ENCODE measurements at places on chromosomes 6 and 20. TPM values are rescaled to one million over a fixed set of nuclear protein-coding genes. Genes with fewer than 3 reads are reported as not detected.

The UQCC2 gene
- total RNA-seq = 70.7 TPM

DNA sequence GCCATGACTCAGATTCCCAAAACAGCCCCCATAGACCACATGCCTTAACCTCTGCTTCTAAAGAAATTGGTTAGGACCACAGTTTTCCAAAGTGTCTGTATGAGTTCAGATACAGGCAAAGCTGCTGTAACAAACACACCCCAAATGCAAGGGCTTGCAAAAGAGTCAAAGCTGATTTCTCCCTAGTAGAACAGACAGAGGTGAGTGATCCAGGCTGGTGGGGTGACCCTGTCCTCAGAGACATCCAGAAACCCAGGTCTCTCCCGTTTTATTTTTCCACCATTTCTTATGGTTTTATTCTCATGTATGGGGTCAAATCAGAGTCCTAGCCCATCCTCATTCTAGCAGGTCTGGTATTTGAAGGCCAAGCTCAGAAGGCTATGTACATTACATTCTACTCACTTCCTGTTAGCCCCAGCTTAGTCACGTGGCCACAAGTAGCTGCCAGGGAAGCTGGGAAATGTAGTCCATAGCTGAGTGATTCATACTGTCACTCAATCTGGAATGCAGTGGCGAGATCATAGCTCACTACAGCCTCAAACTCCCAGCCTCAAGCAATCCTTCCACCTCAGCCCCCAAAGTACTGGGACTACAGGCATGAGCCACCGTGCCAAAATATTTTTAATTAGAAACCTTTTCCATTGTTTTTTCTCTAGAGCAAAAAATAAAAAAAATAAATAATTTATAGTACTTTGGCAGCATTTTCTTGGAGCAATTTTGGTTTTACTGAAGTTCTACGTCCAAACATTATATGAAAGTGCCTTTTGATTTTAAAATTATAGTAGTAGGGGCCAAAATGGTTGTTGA lies 175.2 kb downstream of the ZMYND8 start:
- no peak overlapping the region for H3K27ac ChIP-seq
- H3K4me3 ChIP-seq = no peak overlapping the region
- H3K36me3 ChIP-seq = no peaks in the 10 kb centered on the region
- peak; percentile 24 for DNase-seq
- peaks cover 8% of the 10 kb centered on the region for H3K4me1 ChIP-seq
- no peaks in the 10 kb centered on the region for H3K27me3 ChIP-seq

- no peak overlapping the region for H3K27ac ChIP-seq
- H3K4me3 ChIP-seq = no peak overlapping the region
- H3K27me3 ChIP-seq = peaks cover 91% of the 10 kb centered on the region
- peaks cover 25% of the 10 kb centered on the region for H3K4me1 ChIP-seq
Observed at GRCh38 chr6:30447237-30447636, 42.1 kb upstream of the HLA-E start.

DNA sequence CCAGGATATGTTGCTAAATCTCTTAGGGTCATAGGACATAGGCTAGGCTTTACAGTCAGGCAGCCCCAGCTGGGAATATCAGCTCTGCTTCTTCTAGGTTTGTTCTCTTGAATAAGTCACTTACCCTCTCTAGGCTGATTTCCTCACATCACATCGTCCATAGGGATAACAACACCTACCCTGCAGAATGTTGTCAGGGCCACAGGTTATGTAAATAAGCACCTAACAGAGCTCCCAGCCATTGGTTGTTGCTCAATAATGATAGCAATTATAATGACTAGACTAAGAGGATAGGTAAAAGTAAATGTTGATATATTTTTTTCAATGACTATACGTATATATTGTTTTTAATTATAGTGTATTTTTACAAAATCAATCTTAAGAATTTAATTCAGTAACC lies 135.0 kb downstream of the HIVEP2 start:
- H3K4me1 ChIP-seq = peaks cover 30% of the 10 kb centered on the region
- H3K36me3 ChIP-seq = peaks cover 53% of the 10 kb centered on the region
- no peaks in the 10 kb centered on the region for H3K27me3 ChIP-seq
- H3K27ac ChIP-seq = no peak overlapping the region

- no peak overlapping the region for H3K27ac ChIP-seq
- no peaks in the 10 kb centered on the region for H3K27me3 ChIP-seq
- no peaks in the 10 kb centered on the region for H3K4me1 ChIP-seq
- DNase-seq = no peak
- no peaks in the 10 kb centered on the region for H3K36me3 ChIP-seq
- H3K4me3 ChIP-seq = no peak overlapping the region
Observed at GRCh38 chr6:98024359-98024758, 741.3 kb upstream of the MMS22L start.

DNA sequence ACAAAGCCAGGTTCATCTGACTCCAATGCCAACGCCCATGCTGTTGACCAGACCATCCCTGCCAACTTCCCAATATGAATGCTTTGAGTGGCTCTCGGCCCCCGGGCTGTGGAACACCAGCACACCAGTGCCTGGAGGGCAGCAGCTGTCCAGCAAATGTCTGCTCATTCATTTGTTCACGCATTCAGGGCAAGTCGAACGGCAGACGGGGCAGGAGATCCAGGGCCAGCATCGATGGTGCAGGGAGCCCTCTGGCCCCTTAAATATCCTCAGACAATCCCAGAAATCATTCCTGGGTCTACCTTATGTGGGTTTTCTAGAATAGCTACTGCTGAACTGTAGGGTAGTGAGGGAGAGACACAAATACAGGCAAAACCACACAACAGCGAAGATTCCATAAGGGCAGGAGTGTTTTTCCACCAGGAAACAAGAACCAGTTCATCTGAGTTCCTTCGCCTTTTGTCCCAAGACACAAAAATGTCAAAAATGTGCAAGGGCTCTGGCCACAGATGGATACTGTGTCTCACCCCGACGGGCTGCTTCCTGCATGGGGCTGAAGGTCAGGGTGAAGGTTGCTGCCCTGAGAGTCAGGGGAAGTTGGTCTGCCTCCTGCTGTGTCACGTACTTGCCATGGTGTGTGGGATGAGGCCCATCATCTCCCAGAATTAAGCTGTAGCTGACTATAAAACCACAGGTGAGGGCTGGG lies 15.5 kb downstream of the RIPOR3 start:
- no peak overlapping the region for H3K27ac ChIP-seq
- no peaks in the 10 kb centered on the region for H3K4me1 ChIP-seq
- DNase-seq = no peak
- H3K27me3 ChIP-seq = peaks cover 2% of the 10 kb centered on the region
- no peaks in the 10 kb centered on the region for H3K36me3 ChIP-seq
- H3K4me3 ChIP-seq = no peak overlapping the region

DNA sequence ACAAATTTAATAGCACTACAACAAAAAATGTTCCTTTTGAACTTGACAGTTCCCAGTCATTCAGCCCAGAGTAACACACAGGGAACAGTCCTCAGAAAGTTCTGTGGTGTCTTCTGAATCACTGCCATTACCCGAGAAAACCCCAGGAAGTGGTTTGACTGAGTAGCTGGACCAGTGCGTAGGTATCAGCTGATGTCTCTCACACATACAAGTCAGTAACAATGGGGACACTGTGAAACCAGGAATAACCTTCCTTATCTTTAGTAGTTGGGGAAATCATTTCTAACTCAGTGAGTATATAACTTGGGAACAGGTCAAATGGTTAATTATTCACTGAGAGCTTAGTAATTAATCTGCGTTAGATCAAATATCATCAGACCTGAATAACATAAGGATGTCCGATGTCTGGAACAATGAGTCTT lies 73.1 kb downstream of the HIVEP2 start:
- H3K4me1 ChIP-seq = peaks cover 76% of the 10 kb centered on the region
- DNase-seq = peak; percentile 69
- peak overlapping the region; percentile 56 for H3K27ac ChIP-seq
- no peaks in the 10 kb centered on the region for H3K27me3 ChIP-seq
- H3K4me3 ChIP-seq = peak overlapping the region; percentile 11

- H3K36me3 ChIP-seq = no peaks in the 10 kb centered on the region
- no peak overlapping the region for H3K27ac ChIP-seq
- DNase-seq = no peak
- no peaks in the 10 kb centered on the region for H3K4me1 ChIP-seq
- no peak overlapping the region for H3K4me3 ChIP-seq
Observed at GRCh38 chr20:58590679-58591473, 60.2 kb upstream of the STX16 start.

DNA sequence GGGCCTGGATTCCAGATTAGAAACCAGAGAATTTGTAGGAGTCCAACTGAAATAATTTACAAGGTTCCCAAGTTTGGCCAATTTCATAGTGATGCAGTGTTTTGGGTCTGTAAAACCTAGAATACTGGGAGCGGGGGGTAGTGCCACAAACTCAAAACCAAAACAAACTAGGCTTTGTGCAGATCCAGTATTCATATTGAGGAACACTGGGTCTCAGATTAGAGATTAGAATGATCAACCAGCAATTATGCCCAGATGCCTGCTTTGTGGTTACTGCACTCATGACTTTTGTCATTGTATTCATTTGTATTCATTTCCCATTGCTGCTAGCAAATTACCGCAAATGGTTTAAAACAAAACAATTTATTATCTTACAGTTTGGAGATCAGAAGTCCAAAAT lies 3.2 kb upstream of the NDUFAF4 start:
- no peak overlapping the region for H3K4me3 ChIP-seq
- H3K4me1 ChIP-seq = peaks cover 25% of the 10 kb centered on the region
- DNase-seq = no peak
- H3K27ac ChIP-seq = no peak overlapping the region
- peaks cover 3% of the 10 kb centered on the region for H3K36me3 ChIP-seq
- peaks cover 4% of the 10 kb centered on the region for H3K27me3 ChIP-seq

DNA sequence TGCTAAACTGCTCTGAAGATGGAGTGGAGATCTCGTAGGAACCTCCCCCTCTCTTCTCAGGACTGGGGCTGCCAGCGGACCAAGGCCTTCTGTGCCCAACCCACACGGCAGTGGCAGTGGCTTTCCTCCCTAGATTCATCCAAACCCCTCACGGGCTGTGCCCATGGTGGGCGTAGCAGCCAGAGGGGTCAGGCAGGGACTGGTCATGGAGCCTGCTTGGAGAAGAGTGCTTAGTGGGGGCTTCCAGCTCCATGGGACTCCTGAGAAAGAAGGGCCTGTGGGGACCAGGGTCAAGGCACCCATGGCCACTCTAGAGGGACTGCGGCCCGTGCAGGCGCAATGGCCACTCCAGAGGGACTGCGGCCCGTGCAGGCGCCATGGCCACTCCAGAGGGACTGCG lies 86.6 kb downstream of the TAF4 start:
- H3K27me3 ChIP-seq = no peaks in the 10 kb centered on the region
- H3K4me3 ChIP-seq = no peak overlapping the region
- DNase-seq = no peak
- H3K36me3 ChIP-seq = peaks cover 53% of the 10 kb centered on the region
